HepG2 (cell line): ENCODE measurements at places on chromosomes 3 and 15. TPM values are rescaled to one million over a fixed set of nuclear protein-coding genes. Genes with fewer than 3 reads are reported as not detected.
A peak's percentile ranks its signal among the peaks of the same experiment; 100 is the strongest.

DNA sequence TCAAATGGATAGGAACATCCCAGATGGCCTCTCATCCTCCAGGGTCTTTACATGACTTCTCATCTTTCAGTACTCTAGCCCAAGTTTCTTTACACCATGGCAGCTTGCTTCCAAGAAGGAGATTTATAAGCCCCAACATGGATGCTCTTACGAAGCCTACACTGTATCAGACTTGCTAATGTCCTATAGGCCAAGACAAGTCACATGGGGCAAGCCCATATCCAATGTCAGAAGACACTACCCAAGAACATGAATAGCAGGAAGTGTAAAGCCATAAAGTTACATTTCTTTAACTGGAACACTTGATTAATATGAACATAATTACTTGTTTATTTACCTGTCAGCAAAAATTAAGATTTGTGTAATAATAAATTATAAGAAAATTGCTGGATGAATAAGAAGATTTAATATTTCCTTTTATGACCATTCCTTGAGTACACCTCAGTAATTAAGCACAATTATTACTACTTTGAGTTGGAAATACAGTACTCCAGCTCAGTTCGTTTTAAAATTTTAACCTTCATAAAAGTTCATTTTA, 5.1 kb downstream of the SPESP1 start:
- no peak for DNase-seq

- DNase-seq: no peak
Measured at GRCh38 chr3:195407531-195408409, 35.0 kb downstream of the ACAP2 start.

DNA sequence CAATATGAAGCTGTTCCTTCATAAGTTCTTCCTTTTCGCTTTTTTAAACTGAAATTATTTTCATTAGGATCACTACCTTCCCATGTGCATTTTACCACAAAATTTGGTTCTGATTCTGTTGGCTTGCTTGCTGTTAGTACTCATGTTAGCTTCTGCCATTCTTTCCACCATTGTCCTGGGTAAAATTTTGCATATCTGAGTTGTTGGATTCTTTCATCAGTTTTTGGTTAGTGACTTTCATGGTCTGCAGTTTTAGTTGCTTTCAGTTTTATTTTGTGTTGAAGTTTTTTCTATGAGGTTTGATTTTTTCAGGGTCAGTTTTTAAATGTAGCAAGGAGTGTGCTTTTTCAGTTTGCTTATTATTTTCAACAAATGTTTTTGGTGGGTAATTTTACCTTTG, 71.9 kb downstream of the SMAD3 start:
- no peak for DNase-seq

- DNase-seq: no peak
Measured at GRCh38 chr3:55264919-55265318, 222.2 kb downstream of the WNT5A start.

- DNase-seq: no peak
Measured at GRCh38 chr3:11924518-11924917, 77.8 kb upstream of the TAMM41 start.

GRCh38 chr15:99151156-99151555, 46.3 kb downstream of the SYNM start:
- no peak for DNase-seq

DNA sequence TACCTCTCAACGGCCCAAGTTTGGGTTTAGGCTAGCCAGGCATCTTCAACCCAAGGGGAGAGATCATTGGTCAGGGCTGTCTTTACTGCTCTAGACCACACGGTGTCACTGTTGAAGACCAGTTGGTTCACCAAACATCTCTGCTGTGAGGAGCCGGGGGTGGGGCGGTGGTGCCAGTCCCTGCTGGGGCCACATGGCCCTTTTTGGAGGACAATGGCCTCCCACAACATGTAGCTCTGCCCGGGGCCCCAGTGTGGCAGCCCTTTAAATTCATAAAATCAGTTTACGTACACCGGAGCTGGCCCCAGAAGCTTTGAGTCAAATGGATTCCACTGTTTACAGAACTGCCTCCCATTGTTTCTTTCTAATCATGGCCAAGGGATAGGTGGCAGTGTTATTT, 19.1 kb upstream of the TM4SF18 start:
- peak; percentile 67 for DNase-seq

DNA sequence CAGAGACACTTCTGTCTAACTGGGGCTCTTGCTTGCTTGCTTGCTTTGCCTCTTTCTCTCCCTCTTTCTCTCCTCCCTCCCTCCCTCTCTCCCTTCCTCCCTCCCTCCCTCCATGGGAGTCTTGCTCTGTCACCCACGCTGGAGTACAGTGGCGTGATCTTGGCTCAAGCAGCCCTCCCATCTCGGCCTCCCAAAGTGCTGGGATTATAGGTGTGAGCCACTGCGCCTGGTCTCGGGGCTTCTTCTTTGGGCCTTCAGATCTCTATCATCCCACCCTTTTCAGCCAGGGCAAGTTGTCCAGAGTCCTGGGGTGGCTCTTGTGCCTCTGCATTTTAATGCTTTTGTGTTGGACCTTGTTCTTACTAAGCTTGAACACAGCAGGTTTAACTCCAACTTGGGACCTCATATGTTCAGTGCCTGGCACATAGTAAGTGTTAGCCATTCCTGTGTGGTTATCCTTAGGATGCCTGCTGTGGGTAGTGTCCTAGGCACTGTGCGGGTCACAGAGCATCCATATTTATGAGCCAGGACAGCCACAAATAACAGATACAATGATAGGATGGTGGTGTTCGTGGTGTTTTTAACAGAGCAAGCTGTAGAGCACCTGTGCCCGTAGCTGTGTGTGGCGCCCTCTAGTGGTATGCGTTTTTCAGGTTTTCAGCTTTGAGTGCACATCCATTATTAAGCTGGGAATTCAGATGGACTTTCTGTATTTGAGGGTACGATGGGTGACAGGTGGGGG, 75.1 kb downstream of the CCK start:
- peak; percentile 55 for DNase-seq

- peak; percentile 70 for DNase-seq
Measured at GRCh38 chr3:182136008-182136910, 424.5 kb downstream of the SOX2 start.

DNA sequence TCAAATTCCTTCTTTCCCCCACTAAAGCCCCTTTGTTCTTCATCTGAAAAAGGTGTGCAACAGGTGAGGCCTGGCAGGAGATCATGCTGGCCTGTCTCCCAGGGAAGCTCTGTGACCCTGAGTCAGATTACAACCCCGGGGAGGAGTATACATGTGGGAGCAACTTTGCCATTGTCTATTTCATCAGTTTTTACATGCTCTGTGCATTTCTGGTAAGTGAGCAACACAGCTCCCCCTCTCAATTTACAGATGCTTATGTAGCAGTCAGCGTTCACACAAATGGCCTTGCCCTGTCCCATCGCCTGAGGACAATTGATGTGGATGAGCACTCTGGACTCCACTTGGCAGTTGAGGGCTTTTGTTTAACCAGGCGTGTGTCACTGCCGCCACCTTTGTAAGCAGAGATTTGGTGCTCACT, 70.4 kb downstream of the CHDH start:
- DNase-seq: no peak

- no peak for DNase-seq
Measured at GRCh38 chr3:37635251-37635650, 226.4 kb upstream of the CTDSPL start.

Gene GNAT1
- 0.03 TPM in 1 of 2 replicates, not detected in the other for polyA plus RNA-seq

Gene PTX3
- polyA plus RNA-seq: not detected in 2 replicates

Gene TNIK
- 0.04 and 0.15 TPM in 2 replicates for polyA plus RNA-seq

Gene ADGRG7
- not detected in 2 replicates for polyA plus RNA-seq
